ENCODE measurements at places on chromosomes 5 and 9. TPM values are rescaled to one million over a fixed set of nuclear protein-coding genes. Genes with fewer than 3 reads are reported as not detected.

DNA sequence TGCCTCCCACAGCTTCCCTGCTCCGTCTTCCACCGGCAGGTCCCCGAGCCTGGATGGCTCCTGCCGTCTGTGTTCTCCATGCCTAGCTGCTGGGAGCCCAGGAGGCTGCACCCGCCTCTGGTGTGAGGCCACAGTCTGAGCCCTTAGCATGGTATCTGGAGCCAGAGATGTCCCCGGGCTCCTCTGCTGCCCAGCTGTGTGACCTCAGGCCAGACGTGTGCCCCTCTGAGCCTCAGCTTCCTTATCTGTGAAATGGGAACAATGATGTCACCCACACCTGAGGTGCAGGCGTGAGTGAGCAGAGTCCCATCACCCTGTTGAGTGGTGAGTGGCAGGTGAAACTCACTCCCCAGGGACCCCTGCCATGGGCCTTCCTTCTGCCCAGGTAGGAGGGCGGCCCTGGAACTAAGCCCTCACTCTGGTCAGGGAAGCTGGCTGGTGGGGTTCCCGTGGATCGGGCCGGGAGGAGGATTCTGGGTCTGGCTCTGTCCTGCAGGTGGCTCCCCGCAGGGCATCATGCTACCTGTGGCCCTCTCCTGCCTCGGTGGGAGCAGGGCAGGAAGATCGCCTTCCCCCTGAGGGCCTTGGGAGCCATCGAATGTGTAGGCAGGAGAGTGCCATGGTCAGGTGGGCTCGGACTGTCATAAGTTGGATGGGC is 239.0 kb downstream of the PBX3 start:
- DNase-seq = no peak

DNA sequence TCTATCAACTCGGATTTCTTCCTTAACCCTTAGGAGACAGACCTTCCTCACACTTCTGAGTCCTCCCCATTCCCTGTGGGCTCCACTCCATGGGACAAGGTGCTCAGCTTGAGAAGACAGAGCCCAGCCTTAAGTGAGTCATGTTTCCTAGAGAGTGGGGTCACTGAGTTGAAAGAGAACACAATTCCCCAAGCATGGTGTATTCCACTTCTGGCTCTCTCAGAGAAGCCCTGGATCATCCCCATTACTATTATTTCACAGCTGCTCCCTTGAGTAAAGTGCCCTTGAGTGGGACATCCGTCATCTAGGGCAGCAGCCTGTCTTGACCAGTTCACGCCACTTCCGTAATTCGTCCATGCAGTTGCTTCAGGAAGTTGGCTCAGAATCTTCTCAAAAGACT is 604.8 kb downstream of the BNC2 start:
- no peak for DNase-seq

GRCh38 chr9:37301042-37301853 is 121.2 kb upstream of the GRHPR start:
- DNase-seq = no peak

GRCh38 chr9:134561427-134562145 is 80.0 kb upstream of the COL5A1 start:
- DNase-seq = no peak

DNA sequence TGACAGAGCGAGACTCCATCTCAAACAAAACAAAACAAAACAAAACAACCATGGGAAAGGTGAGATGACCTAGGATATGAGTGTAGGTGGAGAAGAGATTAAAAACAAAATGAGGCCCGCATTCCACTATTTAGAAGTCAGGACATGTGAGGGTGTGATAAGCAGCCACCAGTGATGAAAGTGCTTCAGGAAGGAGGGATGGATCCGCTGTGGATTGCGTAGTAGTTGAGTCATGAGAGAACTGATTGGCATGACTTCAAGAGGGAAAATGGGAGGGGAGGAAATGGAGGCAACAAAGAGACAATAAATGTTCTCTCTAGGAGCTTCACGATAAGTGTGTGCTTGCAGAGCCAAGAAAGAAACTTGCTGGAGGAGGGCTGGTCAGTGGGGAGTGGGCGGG is 367.6 kb downstream of the ARL15 start:
- no peak for DNase-seq

Gene FST
- 31.8 TPM for polyA plus RNA-seq

- DNase-seq = no peak
These were observed 1.4 kb downstream of the NR6A1 start for GRCh38 chr9:124769549-124770358.
